ENCODE measurements at places on chromosomes 6 and 20.
A peak's percentile ranks its signal among the peaks of the same experiment; 100 is the strongest.

DNA sequence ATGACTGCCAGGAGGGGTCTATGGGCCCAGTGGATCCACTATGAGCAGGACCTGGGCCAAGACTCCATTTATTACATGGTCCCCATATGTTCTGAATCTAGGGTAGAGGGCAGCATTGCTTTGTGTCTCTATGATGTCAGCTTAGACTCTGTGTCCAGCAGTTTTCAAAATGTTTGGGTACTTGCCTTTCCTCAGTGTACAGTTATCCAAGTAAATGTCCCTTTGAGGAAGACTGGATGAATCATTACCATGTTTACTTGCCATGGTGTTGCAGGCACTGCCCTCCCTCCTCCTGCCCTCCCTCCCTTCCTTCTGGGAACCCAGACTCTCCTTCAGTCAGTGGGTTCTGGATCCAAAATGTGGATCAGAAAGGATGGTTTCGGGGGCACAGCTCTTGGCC is 108.6 kb downstream of the NRN1 start:
- DNase-seq: no peak

GRCh38 chr6:53987522-53987888 is 123.7 kb upstream of the MLIP start:
- no peak for DNase-seq

DNA sequence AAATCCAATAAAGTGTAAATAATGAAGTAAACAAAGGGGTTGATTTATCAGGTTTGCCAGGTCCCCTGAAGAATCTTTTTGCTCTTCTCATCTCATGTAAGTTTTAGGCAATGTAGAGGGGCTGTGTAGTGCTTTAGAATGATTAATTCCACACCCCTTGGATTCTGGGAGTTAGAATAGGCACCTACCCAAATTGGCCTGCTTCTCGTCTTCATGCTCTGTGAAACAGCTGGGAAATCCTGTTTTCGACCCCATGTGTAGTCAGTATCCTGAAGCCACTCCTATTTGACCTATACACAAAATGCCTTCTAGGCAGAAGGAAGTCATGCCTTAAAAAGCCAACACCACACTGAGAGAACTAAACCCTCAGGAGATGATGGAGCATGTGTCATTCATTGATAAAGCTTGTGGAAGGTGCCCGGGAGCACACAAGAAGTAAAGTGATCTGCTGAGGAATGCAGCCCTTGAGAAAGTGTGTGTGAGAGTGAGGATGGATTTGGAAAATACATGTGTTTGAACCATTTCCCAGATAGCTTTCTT is 170.9 kb downstream of the KLHL32 start:
- no peak for DNase-seq

GRCh38 chr6:108544606-108545005 is 16.1 kb upstream of the FOXO3 start:
- no peak for DNase-seq

DNA sequence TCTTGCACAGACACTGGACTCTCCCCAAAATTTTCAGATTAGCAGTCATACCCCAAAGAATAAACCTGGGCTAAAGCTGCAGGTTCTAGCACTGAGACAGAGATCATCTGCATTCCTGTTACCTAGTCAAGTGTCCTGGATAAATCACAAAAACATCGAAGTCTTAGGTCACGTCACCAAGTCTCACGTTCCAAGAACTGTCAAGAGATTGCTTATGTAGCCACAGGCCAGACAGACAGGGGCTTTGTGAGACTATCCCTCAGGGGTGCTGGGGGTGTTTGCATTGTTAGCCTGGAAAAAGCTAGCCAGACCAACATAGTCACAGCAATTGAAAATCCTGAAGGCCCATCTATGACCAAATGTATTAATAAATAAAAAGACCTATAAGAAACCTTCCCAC is 243.1 kb upstream of the PREP start:
- DNase-seq: no peak

- peak; percentile 45 for DNase-seq
These were observed 41.6 kb downstream of the IBTK start for GRCh38 chr6:82205930-82206392.

- DNase-seq: no peak
These were observed 49.2 kb downstream of the ARID1B start for GRCh38 chr6:156826290-156826955.

Measured in NCI-H146 (cell line).